ENCODE measurements at places on chromosomes 5 and 9.
A peak's percentile ranks its signal among the peaks of the same experiment; 100 is the strongest.

GRCh38 chr5:74655206-74655605 is 14.7 kb upstream of the ENC1 start:
- DNase-seq = no peak

DNA sequence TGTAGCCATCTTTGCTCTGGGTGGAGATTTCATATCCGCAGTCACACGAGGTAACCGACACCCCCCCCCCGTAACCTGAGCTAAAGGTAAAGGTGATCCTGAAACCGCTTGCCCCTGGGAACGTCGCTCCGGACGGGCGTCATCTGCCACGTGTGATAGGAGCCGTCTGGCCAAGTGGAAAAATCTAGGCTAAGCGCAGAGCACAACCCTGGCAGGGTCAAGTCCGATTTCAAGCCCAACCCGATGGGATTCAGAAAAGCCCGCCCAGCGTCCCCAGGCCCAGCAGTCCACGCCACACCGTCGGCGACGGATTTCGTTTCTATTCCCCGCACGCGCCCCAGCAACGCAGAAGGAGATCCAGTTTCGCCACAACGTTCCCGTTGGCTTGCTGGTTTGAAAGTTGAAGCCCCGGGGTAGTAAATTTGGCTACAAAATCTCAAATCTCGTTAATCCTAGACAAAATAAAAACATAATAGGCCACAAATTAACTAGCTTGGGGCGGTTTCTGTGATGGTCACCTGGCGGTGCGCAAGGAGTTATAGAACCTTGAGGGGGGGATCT is 32.4 kb upstream of the NFIB start:
- peak; percentile 70 for DNase-seq

GRCh38 chr9:5696884-5697283 is 68.0 kb downstream of the RIC1 start:
- DNase-seq = no peak

GRCh38 chr9:16450578-16450977 is 419.9 kb downstream of the BNC2 start:
- no peak for DNase-seq
